Right ventricle myocardium inferior (tissue), 1 donor: ENCODE measurements at places on chromosomes 16 and 17.

DNA sequence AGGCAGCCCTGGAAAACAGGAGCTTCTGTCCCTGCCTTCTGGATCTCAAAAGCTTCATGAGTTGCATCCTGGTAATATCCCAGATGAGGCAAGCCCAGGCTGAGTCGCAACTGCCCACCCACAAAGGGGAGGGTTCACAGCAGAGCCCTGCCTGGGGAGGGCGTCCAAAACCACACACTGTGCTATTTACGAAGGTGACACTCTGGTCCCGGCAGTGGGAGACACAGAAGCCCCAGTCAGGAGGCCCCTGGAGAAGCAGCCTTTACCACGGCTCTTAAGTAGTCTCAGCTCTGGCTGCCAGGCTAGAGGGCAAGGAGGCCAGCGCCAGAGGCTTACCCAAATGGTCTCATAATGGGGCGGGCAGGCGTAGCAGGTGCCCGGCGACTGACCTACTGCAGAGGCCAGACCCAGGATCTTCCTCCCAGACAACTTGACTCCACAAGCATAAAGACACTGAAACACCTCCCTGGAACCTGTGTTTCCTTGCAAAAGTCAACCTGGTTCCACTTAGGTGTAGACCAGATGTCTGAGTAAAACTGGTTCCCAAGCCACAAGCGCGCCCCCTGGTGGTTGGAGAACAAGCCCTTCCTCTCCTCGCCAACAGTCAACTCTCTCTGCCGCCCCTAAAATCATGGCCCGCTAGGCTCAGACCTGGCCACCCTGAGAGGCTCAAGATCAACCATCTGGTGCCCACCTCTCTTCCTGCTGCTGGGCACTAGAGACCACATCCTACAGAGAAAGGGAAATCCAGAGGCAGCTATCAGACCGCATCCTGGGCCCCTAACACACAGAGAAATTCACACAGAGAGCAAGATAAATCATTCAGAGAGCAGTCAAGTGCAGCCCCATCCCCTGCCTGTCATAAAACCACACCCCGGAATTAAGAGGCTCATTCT, 5.2 kb downstream of the AXIN2 start:
- peak; percentile 88 for DNase-seq

DNA sequence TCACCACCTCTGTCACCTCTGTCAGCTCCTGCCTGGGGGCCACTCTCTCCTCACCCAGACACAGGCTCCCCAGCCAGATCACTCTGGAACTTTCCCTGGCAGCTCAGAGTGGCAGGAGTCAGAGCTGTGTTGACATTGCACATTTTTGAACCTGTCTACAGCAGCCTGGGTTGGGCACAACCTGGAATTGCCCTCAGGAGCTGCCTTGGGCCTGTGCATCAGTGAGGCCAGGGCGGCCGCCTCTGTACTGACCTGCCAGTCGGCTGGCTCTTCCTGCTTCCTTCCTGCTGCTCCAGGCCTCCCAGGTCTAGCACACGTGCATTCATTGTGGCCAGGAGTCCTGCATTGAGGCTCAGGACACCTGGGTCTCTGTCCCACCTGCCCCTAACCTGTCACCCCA, 14.2 kb upstream of the TMEM11 start:
- DNase-seq: no peak

- DNase-seq: no peak
Measured at GRCh38 chr17:32879134-32879533, 2.2 kb upstream of the MYO1D start.

DNA sequence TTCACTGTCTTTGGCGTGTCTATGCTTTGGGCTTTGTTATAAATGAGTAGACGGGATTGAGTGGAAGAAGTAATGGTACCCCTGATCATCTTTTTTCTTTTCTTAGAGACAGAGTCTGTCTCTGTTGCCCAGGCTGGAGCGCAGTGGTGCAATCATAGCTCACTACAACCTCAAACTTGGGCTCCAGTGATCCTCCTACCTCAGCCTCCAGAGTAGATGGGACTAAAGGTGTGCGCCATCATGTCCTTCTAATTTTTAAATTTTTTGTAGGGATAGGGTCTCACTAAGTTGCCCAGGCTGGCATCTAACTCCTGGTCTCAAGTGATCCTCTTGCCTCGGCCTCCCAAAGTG, 14.9 kb upstream of the GPRC5B start:
- DNase-seq: no peak

- DNase-seq: peak; percentile 50
Measured at GRCh38 chr16:67207249-67208091, 8.5 kb downstream of the ELMO3 start.
